ENCODE measurements at places on chromosomes 7 and 10.
A peak's percentile ranks its signal among the peaks of the same experiment; 100 is the strongest.

DNA sequence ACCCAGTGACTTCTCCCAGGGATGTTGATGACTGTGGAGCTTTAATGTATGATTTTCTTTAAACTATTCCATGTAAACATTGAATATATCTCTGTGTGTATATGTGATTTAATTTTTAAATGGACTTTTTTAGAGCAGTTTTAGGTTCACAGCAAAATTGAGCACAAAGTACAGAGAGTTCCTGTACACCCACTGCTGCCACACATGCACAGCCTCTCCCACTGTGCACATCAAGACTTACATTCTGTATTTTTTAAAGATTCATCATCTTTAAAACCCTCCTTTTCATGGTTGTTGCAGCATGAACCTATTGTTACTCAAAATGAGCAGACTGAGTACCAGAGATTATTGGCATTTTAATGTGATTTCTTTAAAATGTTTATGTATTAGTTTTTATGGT, 51.3 kb downstream of the WIPF3 start:
- no peak for DNase-seq

- DNase-seq: no peak
Observed at GRCh38 chr7:371779-372545, 82.0 kb downstream of the FOXL3 start.

- no peak for DNase-seq
Observed at GRCh38 chr7:69937097-69937496, 338.8 kb downstream of the AUTS2 start.

DNA sequence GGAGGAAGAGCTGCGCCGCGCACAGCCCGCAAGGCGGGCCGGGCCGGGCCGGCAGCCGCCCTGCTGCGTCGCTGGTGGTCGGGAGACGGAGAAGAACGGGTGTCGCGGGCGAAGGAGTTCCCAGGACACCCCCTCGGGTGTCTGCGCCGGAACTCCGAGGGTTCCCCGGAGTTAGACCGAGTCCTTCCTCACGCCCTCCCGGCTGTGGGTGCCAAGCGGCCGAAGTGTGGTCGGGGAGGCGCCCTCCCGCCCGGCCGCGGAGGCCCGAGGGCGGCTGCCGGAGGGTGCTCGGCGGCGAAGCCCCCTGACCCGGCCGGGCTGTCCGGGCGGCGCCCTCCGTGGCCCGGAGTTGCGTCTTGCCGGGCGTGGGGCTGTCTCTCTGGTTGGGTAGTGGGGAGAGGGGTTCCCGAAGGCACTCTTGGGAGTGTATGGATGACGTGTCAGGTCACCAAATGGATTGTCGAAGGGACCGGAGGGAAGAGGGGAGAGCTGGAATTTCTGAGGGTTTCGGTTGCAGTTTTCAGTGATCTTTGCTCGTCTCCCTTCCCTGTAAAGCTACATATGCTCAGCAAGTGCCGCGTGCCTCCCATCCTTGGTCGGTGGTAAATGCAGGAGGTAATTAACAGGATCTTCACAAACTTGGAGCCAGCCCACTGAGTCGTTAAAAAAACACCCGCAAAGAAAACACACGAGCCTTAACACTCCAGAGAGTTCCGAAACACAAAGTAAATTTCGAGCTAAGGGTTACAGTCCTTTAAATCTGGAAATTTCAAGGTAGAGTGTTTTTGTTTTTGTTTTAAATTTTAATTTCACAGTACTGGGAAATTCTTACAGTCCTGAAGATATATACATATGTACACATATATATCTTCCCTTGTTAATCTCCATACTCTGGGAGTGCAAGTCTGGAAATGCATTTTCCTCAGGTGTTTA, 871 bp downstream of the ST7 start:
- DNase-seq: peak; percentile 4

- no peak for DNase-seq
Observed at GRCh38 chr10:72466018-72466417, 111.3 kb upstream of the DNAJB12 start.

DNA sequence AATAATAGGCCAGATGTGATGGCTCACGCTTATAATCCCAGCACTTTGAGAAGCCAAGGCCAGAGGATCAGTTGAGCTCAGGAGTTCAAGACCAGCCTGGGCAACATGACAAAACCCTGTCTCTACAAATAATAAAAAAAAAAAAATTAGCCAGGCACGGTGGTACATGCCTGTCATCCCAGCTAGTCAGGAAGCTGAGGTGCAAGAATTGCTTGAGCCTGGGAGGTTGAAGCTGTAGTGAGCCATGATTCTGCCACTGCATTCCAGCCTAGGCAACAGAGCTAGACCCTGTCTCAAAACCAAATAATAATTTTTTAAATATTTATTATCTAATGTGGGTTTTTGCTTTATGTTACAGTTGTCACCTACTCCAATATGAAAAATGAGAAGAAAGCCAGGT, 178.9 kb downstream of the ADK start:
- DNase-seq: no peak

GRCh38 chr10:31197886-31198285, 121.1 kb upstream of the ZEB1 start:
- DNase-seq: no peak

GRCh38 chr10:43217563-43218205, 49.2 kb downstream of the RASGEF1A start:
- no peak for DNase-seq

DNA sequence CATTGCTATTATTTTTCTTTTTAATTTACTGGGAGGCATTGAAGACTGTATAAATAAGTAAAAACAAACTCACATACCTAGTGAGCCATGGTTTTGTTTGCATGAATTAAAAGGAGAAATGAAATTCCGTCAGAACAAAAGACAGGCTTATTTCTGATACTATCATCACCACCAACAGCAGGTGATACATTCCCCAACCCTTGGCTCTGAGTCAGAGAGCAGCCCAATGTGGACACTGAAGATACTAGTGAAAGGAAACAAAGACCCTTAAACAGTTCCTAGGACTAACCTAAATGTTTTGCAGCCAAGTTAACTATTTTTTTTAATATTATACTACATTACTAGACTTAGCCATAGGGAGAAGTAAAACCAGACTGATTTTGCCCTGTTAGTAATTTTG, 31.6 kb downstream of the CHRM2 start:
- no peak for DNase-seq

GRCh38 chr10:122665329-122665860, 34.3 kb downstream of the C10orf120 start:
- DNase-seq: no peak

DNA sequence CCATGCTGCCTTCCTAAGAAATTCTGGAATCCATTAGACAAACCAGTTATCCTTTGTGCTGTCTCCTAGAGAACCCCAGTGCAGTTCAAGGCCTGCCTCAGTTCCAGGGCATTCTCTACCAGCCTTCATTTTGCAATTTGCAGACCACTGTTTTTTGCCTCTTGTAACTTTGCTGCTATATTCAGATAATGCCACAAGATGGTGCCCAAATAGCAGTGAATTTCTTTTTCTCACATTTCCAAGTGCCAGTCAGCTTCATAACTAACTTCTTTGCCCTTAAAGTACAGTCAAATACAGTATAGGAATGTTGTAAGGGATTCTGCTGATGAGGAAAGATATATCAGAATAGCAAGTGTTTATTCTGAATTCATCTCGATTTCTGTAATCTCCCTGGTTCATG, 25.2 kb downstream of the LOXL4 start:
- DNase-seq: no peak

DNA sequence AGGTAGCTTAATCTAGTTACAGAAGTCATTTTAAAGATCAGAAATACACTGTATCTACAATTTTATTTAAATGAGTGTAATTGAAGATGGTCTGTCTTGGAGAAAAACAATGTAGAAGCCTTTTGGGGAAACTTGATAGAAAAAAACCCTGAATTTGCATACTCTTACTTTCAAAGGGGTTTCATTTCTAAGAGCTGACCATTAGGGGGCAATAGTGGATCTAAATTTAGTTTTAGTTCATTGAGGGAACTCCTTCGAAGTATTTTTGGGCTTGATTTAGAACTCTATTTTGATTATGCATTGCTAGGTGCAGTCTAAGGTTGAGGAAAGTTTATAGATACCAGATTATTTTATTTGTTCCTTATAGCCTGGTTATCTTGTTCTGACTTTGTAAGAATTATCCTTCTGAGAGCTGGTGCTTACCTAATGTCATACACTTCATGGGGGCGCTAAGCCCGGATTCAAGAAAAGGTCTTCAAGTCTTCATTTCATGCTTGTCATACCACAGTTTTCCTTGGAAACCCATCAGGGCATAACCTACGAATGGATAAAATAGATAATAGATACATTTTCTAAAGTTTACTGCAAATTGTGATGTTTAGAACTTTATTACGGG, 69.1 kb upstream of the MXI1 start:
- DNase-seq: no peak

GRCh38 chr7:158588085-158588877, 658 bp upstream of the PTPRN2 start:
- DNase-seq: no peak

DNA sequence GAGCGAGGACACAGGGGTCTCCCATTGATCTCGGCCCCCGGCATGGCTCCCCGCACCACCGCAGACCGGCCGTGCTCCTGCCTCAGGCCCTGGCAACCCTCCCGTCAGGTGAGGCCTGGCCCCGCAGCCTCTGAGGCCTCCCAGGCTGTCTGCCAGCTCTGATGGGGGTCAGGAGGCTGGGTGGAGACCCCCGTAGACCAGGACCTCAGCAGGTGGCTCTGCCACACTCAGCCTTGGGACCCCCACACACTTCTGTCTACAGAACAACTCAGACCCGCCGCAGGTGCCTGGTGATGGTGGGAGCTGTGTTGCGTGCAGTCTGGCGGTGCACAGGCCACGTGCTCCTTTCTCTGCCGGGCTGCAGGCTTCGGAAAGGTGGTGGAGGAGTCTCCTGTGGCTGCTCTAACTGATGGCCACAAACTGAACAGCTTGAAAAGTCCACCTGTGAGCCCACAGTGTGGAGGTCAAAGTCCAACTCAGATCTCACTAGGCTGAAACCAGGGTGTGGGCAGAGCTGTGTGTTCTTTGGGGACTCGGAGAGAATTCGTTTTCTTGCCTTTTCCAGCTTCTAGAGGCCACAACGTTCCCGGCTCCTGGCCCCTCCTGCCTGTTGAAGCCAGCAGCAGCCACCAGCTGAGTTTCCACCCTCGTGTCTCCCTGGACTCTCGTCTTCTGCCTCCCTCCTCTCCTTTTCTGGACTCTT, 62.5 kb downstream of the PWWP2B start:
- DNase-seq: no peak

DNA sequence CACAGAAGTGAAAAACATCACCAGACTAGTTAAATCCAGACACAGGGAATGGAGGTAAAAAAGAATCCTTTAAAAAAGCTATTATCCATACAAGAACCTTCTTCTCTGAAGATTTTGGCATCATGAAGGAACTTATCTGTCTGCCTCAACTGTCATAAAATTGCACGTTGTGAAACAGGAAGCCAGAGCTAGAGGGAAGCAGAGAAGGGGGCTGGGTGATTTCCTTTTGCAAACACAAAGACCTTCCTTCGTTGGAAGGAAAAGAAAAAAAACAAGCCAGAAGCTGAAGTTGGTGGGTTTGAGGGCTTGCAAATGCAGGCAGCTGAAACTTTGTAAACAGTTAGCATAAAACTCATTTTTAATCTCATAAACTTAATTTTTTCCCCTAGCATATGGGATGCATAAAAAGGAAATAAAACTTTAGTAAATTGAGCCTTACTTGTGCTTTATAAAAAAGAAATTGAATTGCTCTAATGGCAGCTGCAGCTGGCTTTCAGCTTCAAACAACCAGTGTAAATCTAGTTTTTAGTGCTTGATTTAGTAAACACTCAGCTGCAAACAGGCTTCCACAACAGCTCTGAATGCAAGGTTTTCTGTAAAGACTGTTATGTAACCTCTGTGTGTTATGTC, 101.6 kb downstream of the OTUD1 start:
- DNase-seq: no peak

DNA sequence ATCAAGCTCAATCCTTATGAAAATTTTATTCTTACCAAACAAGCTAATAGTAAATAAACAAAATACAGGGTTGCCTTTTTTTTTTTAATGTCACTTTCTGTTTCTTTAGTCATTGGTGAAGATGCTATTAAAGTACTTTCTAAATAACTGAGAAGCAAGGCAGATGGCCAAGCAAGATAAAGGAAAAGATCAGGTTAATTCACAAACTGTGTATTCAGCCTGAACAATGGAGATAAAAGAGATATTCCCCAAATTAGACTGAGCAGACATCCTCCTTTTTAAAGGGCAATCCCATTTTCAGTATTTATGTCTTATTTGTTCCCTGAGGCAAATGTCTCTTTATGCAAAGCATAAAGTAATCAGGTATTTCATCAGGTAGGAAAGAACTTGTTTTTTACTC, 23.1 kb upstream of the XRCC2 start:
- no peak for DNase-seq

DNA sequence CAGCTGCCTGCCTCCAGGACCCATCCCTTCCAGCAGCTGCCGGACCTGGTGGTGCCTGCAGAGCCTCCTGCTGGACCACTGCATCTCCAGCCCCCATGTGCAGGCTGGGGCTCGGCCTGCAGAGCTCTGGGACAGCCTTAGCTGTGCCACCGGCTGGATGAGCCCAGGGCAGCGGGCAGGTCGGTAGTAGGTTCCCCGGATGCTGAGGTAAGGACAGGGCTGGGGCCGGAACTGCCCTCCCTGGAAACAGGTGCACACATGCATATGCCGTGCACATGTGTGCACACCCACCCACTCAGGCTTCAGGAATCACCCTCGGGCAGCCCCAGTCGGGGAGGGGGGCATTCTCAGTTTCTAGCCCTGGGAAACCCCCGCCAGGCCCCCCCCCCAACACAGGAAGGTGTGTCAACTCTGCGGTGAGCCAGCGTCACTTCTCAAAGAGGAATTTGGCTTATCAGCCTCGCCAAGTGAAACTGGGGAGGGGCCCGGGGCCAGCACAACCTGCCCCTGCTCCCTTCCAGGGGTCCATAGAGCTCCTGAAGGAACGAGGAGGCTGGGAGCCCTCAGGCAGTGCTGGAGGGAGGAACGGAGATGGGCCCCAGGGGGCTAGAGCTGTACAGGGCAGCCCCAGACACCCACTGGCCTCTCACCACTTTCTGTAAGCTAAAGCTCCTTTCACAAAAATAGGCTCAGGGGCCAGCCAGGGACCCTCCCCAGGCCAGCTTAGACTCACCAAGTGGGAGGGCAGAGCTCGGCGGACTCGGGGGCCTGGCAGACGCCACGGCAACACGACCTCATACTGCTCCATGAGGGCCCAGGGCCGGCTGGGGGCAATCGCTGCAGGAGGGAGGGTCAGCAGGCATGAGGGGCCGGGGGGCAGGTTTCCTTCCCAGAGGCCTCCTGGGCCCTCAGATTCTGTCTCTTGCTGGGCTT, 1.7 kb downstream of the ADAM8 start:
- peak; percentile 54 for DNase-seq

- DNase-seq: no peak
Observed at GRCh38 chr7:18330548-18330947, 165.0 kb upstream of the HDAC9 start.

- no peak for DNase-seq
Observed at GRCh38 chr10:80647173-80647833, 109.6 kb downstream of the SH2D4B start.

GRCh38 chr7:5472432-5473315, 49.0 kb upstream of the TNRC18 start:
- DNase-seq: no peak

GRCh38 chr7:24858108-24858977, 101.1 kb upstream of the GSDME start:
- DNase-seq: no peak

Measured in stimulated activated CD4-positive, alpha-beta T cell treated with anti-CD3 and anti-CD28 coated beads, Interleukin-15, amount 100 ng/mL, for 1 hour (primary cell).